Calu3 (cell line): ENCODE measurements at places on chromosomes 6 and 20.

GRCh38 chr6:100304575-100304974, 160.1 kb downstream of the SIM1 start:
- H3K4me1 ChIP-seq, result peaks cover 19% of the 10 kb centered on the region
- H3K36me3 ChIP-seq, result peaks cover 4% of the 10 kb centered on the region
- no peak overlapping the region for H3K27ac ChIP-seq
- DNase-seq, result no peak

GRCh38 chr6:122696853-122697252, 82.7 kb upstream of the FABP7 start:
- H3K27me3 ChIP-seq, result no peaks in the 10 kb centered on the region
- peaks cover 41% of the 10 kb centered on the region for H3K4me1 ChIP-seq
- peak overlapping the region; percentile 74 for H3K27ac ChIP-seq
- DNase-seq, result peak; percentile 65
- peak overlapping the region; percentile 13 for H3K4me3 ChIP-seq

DNA sequence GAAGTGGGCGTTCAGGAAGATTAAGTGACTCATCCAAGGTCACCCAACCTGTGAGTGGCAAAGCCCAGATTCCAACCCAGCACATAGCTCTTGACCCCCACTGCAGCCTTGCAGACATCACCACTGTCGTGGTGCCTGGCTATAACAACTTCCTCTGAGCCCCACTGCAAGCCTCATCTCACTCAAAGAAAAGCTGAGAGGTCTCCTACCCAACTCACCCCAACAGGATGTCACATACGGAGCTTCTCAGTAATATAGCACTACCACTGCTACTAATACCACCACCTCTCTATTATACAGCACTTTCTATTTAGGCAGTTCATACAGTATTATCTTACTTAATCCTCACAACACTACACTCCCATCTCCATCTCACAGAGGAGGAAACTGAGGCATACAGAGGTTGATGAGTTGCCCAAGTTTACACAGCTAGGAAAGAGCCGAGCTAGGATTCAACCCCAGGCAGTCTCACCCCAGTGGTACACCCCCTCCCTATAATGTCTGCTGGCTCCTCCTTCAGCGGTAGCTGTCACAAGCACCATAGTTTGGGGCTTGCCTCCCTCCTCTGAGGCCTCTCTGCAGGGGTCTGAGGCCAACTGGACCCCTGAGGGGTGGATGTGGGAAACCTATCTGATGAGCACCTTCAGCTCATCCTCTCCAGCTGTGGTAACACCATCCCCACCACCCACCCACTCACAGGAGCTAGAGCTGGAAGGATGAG, 19.5 kb downstream of the TFEB start:
- peaks cover 39% of the 10 kb centered on the region for H3K4me1 ChIP-seq
- H3K27ac ChIP-seq, result no peak overlapping the region
- DNase-seq, result no peak
- no peaks in the 10 kb centered on the region for H3K27me3 ChIP-seq

DNA sequence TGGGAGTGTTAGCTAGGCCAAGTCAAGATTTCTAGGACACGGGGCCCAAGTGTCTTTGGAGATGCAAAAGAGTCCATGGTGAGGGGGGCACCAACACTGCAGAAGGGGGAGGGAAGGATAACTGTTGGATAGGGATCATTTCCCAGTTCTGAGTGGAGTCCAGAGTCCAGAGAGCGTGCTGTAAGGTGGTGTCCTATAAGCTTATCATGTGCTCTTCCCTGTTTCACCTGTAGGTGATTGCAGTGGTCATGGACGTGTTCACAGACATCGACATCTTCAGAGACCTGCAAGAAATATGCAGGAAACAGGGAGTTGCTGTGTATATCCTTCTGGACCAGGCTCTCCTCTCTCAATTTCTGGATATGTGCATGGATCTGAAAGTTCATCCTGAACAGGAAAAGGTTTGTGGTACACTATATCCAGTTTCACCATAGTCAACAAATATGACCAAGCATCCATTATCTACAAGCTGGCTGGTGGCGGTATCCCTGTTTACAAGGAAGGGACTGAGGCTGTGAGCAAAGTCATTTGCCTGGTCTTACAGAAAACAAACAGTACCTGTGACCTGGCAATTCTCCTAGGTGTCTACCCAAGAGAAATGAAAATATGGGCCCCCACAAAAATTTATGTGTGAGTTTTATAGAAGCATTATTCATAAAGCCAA, 15.6 kb downstream of the FAM83D start:
- H3K36me3 ChIP-seq, result peaks cover 22% of the 10 kb centered on the region
- H3K4me1 ChIP-seq, result peaks cover 19% of the 10 kb centered on the region
- no peak overlapping the region for H3K27ac ChIP-seq
- H3K27me3 ChIP-seq, result no peaks in the 10 kb centered on the region
- no peak overlapping the region for H3K4me3 ChIP-seq

GRCh38 chr20:35316086-35316485, 23.9 kb upstream of the FAM83C start:
- peaks cover 75% of the 10 kb centered on the region for H3K4me1 ChIP-seq
- no peak overlapping the region for H3K27ac ChIP-seq
- no peak overlapping the region for H3K4me3 ChIP-seq
- H3K36me3 ChIP-seq, result peaks cover 29% of the 10 kb centered on the region
- H3K27me3 ChIP-seq, result no peaks in the 10 kb centered on the region

DNA sequence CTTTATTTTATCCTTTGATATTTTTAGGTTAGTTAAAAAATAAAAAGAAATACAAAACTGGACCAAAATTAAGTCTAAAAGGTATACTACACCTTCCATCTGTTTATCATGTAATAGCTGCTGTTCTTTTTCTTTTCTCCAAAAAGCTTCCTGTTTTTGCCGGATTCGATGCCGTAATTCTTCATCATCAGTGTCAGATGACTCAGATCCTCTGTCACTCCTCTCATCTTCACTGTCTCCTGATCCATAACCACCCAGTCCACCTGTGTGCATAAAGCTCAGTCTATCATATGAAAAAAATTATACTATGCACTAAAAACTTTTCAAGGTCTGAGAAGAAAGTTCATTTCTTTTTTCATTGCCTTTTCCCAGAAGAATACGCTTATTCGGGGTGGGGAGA, 8.5 kb upstream of the COQ3 start:
- H3K4me1 ChIP-seq, result no peaks in the 10 kb centered on the region
- H3K27me3 ChIP-seq, result no peaks in the 10 kb centered on the region
- DNase-seq, result no peak
- H3K27ac ChIP-seq, result no peak overlapping the region
- H3K36me3 ChIP-seq, result peaks cover 47% of the 10 kb centered on the region
- no peak overlapping the region for H3K4me3 ChIP-seq

- H3K27me3 ChIP-seq, result no peaks in the 10 kb centered on the region
- H3K36me3 ChIP-seq, result peaks cover 9% of the 10 kb centered on the region
- peak; percentile 48 for DNase-seq
- no peak overlapping the region for H3K27ac ChIP-seq
These were observed 89.2 kb downstream of the FAM83B start for GRCh38 chr6:54935739-54936138.

DNA sequence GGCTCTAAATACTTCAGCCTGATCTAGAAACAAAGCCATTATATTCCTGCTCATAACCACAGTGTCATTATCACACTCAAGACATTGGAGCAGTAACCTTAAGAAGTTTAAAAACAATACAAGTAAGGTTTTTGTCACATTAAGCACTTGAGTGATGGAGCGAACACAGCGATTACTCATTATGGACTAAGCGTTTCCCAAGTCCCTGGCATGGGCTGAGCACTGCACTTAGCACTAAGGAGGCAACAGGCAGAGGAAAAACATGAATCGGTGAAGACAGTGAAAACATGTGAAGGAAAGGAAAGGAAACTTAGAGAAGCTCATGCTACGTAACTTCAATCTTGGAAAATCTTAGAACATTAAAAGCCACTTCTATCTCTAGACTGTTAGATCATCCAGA, 108.7 kb downstream of the SLC24A3 start:
- no peak for DNase-seq
- no peak overlapping the region for H3K4me3 ChIP-seq
- no peaks in the 10 kb centered on the region for H3K4me1 ChIP-seq
- no peaks in the 10 kb centered on the region for H3K36me3 ChIP-seq
- H3K27ac ChIP-seq, result no peak overlapping the region

GRCh38 chr6:4383910-4384638, 248.7 kb upstream of the ECI2 start:
- H3K27me3 ChIP-seq, result no peaks in the 10 kb centered on the region
- no peak overlapping the region for H3K4me3 ChIP-seq
- no peaks in the 10 kb centered on the region for H3K36me3 ChIP-seq
- no peak for DNase-seq
- no peak overlapping the region for H3K27ac ChIP-seq

- no peaks in the 10 kb centered on the region for H3K36me3 ChIP-seq
- no peak overlapping the region for H3K27ac ChIP-seq
- no peak for DNase-seq
- no peak overlapping the region for H3K4me3 ChIP-seq
- no peaks in the 10 kb centered on the region for H3K4me1 ChIP-seq
These were observed 217.2 kb downstream of the GRM1 start for GRCh38 chr6:146246028-146246427.

DNA sequence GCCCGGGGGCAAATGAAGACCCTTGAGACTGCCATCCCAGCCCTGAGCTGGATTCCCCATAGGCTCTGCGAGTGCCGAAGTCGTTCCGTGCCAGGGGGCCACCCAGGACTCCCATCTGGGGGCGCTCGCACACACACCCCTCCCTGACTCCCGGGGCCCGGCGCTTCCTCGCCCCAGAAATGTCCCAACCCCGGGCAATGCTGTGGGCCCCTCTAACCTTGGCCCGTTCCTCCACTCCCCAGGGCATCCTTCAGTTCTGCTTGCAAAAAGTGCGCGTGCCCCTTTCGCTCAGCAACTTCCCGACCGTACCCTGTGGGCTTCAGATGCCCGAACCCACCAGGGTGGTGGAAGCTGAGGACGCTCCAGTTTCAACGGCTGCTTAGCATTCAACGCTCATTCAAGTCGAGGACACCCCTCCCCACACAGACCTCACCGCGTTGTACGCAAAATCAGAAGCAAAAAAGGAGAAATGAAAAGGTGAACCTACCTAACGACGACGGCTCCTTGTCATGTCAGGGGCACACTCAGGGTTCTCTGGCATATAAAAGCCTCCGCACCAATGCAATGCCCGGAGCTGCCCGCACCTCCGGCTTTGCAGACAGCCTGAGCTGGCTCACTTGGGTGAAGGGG, 25.3 kb downstream of the RIPOR2 start:
- DNase-seq, result peak; percentile 45
- H3K4me1 ChIP-seq, result peaks cover 7% of the 10 kb centered on the region
- H3K27me3 ChIP-seq, result peaks cover 100% of the 10 kb centered on the region
- peak overlapping the region; percentile 76 for H3K4me3 ChIP-seq

- no peaks in the 10 kb centered on the region for H3K4me1 ChIP-seq
- H3K36me3 ChIP-seq, result no peaks in the 10 kb centered on the region
- peaks cover 95% of the 10 kb centered on the region for H3K27me3 ChIP-seq
These were observed 2.0 kb downstream of the BPIFB2 start for GRCh38 chr20:33009214-33010132.

GRCh38 chr6:4289770-4290320, 154.5 kb upstream of the ECI2 start:
- H3K36me3 ChIP-seq, result no peaks in the 10 kb centered on the region
- H3K27me3 ChIP-seq, result peaks cover 27% of the 10 kb centered on the region
- H3K27ac ChIP-seq, result no peak overlapping the region
- no peak overlapping the region for H3K4me3 ChIP-seq

DNA sequence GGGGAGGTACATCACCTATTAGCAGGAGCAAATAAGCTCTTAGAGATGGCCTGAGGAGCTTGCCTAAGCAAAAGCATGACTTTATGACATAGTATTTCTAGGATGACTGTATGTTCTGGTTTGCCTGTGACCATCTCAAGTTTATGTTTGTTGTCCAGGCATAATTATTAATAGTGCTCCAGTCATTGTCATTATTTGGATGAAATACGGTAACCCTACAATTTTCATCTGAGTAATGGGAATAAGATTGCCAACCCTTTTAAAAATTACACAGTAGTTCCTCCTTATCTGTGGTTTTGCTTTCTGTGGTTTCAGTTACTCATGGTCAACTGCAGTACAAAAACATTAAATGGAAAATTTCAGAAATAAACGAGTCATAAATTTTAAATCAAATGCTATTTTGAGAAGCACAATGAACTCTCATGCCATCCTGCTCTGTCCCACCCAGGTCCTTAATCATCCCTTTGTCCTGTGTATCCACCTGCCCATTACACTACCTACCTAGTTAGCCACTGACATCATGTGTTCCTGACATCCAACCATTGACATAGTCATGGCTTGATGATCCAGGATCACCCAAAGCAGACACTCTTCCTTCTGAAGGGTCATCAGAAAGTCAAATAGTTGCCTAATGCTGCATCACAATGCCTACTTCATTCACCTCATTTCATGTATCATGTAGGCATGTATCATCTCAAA, 27.0 kb upstream of the TFB1M start:
- H3K4me3 ChIP-seq, result no peak overlapping the region
- DNase-seq, result no peak
- H3K27me3 ChIP-seq, result no peaks in the 10 kb centered on the region

- no peak for DNase-seq
- no peaks in the 10 kb centered on the region for H3K4me1 ChIP-seq
- no peak overlapping the region for H3K4me3 ChIP-seq
- no peaks in the 10 kb centered on the region for H3K27me3 ChIP-seq
- H3K27ac ChIP-seq, result no peak overlapping the region
These were observed 20.1 kb upstream of the FAM209A start for GRCh38 chr20:56504373-56505005.

- no peaks in the 10 kb centered on the region for H3K27me3 ChIP-seq
- H3K27ac ChIP-seq, result no peak overlapping the region
- H3K36me3 ChIP-seq, result no peaks in the 10 kb centered on the region
- DNase-seq, result no peak
These were observed 65.4 kb downstream of the OR2J2 start for GRCh38 chr6:29236060-29236459.

DNA sequence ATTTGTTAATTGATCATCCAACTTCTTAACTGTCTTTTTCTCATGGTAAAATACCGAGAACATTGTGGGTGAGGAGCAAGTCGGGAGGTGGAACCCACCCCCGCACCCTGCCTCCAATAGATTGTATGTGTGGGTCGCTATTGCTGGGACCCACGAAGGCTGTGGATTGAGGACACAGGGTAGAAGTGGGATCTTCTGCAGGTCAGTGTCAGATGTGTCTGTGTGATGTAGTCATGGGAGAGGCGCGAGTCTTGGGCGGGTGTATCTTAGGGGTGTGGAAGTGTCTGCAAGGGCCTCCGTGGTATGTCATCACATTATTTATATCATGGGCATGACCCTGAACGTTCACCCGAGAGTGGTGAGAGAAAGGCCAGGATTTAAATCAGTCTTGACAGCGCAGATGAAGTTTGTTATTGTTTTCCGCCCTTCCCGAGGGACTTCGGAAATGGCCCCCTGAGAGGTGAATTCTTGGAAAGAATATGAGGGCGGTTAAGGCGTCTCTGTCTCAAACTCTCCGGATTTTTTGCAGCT, 472 bp upstream of the PAQR8 start:
- H3K27me3 ChIP-seq, result no peaks in the 10 kb centered on the region
- DNase-seq, result no peak
- peak overlapping the region; percentile 95 for H3K27ac ChIP-seq
- peak overlapping the region; percentile 100 for H3K4me3 ChIP-seq
- H3K36me3 ChIP-seq, result peaks cover 33% of the 10 kb centered on the region
- H3K4me1 ChIP-seq, result peaks cover 34% of the 10 kb centered on the region

GRCh38 chr6:128882560-128882959, 378 bp upstream of the LAMA2 start:
- no peaks in the 10 kb centered on the region for H3K36me3 ChIP-seq
- no peak overlapping the region for H3K27ac ChIP-seq
- no peak for DNase-seq
- H3K27me3 ChIP-seq, result no peaks in the 10 kb centered on the region
- no peaks in the 10 kb centered on the region for H3K4me1 ChIP-seq
